ENCODE measurements at places on chromosomes 3 and 15. TPM values are rescaled to one million over a fixed set of nuclear protein-coding genes. Genes with fewer than 3 reads are reported as not detected.

DNA sequence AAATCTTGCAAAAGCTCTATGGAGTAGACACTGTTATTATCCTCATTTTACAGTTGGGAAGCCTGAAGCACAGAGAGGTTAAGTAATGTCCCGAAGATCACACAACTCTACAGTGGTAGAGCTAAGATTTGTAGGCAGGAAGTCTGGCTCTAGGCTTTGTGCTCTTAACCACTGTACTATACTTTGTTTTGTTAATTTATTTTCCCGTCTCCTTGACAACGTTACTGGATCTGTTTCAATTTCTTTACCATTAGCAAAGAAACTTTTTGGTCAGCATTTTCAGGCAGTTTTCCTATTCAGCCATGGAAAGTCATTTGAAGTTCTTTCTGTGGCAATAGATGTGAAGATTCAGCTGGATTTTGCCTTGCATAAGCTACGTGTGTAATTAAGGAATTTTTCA is 51.7 kb downstream of the OTOL1 start:
- no peak for DNase-seq

GRCh38 chr15:67979281-67979680 is 74.8 kb upstream of the PIAS1 start:
- DNase-seq = no peak

DNA sequence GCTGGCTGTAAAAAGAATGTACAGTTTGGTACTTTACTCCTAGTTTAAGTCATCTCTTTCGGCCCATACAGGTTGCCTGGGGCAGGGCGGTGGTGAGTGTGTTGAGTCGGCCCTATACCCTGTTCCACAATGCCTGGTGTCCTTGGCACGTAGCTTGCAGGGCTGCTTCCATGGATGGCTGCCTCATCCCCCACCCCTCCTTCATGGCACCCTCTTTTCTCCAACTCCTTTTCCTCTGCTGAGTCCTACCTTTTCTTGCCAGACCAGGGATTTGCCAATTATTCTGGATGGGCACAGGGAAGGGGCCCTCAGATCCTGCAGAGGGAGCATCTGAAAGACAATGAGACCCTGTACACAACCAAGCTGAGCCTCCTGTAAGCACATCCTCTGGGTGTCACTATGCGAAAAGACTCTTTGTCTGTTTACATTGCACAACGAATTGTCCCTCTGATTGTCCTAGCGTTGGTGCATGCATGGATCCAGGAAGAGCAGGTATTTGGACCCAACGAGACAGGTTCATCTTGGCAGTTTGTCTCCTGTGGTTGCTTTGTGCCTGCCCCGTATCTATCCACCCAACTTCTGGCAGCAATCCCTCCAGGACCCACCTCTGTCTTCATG is 73.6 kb upstream of the CGNL1 start:
- DNase-seq = no peak

DNA sequence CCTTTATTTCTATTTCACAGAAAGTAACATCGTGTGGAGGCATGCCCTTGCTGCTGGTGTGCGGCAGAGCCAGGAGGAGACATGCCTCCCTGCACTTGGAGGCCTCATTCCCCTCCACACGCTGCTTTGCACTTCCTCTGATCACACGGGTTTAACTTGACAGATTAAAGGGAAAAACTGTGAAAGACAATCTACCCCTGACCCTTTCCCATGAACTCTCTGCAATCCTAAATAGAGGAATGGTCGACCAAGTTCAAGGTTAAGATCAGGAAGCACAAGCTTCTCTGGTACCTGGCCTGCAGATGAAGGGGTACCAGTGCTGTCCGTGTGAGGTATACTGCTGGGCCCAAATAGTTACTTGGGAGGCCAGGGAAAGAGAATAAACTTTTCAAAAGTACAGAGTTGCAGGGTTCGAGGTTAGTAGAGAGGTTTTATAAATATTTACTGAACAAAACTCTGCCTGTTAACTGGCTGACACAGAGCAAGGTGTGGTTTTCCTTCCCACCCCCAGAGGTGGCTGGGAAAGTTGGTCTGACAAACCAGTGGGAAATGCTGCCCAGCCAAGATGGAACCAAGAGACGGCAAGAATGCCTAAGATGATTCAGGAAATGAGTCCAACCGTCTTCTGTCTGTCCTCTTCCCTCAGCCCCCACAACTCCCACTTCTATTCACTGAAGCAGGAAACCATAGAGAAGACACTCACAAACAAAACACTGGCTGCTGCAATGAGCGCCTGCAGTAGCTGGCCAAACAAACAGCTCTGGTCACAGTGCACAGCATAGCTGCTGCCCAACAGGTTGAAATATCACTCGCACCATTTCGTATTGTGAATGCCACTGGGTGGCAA is 79.6 kb downstream of the IGF2BP2 start:
- no peak for DNase-seq

DNA sequence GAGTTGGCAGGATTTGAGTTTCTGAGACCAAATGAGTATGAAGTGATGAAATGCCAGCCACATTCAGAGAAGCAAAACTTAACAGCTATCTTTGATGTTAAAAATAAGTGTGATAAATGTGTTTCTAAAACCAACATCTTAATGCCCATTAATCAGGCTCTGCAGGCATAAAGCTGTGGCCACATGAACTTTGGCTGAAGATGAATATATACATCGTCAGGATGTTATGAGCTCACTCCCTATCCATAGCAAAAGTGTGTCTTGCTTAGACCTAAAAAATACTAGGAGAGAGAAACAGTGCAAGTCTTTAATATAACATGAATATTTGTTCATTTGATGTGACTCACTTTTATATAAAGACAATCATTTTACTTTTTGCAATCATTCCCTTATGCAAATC is 218.0 kb downstream of the CADM2 start:
- DNase-seq = no peak

- DNase-seq = no peak
These were observed 3.0 kb downstream of the SELENOT start for GRCh38 chr3:150605998-150606641.

GRCh38 chr3:42839616-42840015 is 30.4 kb downstream of the ACKR2 start:
- peak; percentile 58 for DNase-seq

- no peak for DNase-seq
These were observed 643.1 kb downstream of the ZPLD1 start for GRCh38 chr3:103077910-103078309.

GRCh38 chr3:132273036-132273435 is 44.2 kb upstream of the ACP3 start:
- DNase-seq = no peak

DNA sequence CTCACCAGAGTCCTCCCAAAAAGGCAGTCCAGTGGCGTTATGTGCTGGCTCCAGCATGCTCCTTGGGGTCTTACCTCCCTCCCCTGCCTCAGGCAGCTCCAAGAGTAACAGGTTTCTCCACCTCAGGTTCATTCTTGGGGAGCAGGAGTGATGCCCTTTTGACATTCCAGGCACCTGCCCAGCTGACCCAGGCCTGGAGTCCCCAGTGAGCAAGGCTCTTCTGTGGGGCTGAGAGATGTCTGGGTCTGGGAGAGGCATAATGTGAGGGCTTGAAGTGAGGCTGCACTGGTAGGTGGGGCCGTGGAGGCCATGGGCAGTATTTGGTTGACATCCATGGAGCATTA is 15.3 kb downstream of the PXYLP1 start:
- no peak for DNase-seq

DNA sequence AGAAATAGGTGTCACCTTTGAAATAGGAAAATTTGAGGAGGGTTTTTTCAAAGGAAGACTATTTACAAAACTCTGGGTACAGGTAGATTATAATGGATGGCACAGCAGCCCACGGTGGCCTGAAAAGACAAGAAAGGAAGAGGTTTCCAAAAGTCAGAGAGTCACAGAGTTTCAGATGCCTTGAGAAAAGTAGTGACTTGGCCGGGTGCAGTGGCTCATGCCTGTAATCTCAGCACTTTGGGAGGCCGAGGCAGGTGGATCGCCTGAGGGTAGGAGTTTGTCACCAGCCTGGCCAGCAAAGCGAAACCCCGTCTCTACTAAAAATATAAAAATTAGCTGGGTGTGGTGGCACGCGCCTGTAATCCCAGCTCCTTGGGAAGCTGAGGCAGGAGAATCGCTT is 35.2 kb downstream of the OSTN start:
- no peak for DNase-seq

- peak; percentile 89 for DNase-seq
These were observed 9.1 kb upstream of the LEKR1 start for GRCh38 chr3:156816794-156817645.

- no peak for DNase-seq
These were observed 874.0 kb downstream of the PLOD2 start for GRCh38 chr3:145286937-145287336.

DNA sequence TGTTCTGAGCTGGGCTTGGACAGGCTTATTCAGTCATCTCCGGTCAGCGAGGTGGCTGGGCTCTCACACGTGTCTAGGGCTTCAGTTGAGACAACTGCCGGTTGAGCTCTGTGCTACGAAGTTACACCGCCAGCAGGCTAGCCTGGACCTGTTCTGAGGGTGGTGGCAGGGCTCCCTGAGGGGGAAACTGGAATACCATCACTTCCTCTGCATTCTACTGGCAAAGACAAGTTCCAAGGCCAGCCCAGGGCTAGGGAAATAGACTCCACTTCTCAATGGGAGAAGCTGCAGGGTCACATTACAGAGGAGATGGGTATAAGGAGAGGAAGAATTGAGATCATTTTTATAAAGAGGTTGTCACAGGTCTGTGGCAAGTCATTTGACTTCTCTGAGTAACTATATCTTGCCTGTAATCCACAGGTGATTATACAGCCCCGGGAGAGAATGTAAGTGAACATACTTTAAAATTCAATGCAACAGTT is 106.8 kb upstream of the IL12A start:
- DNase-seq = no peak

- no peak for DNase-seq
These were observed 320.2 kb upstream of the TBC1D5 start for GRCh38 chr3:18062657-18063025.

GRCh38 chr3:190426806-190427507 is 22.7 kb downstream of the TMEM207 start:
- no peak for DNase-seq

DNA sequence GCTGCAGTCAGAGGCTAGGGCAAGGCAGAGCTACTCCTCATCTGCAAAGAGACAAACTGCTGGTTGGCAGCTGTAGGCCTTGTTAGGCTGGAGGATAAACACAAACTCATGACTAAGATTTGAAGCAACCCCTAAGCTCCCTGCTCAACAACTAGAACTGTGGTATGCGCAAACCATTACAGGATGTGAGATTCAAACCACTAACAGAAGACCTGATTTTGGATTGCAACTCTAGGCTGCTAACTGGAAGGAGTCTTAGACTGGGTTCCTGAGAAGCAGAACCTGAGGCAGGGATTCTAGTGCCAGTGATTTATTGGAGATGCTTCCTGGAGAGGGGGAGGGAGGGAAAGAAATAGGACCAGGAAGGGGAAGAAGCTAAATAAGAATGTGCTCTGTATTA is 22.5 kb downstream of the CCR4 start:
- no peak for DNase-seq

- no peak for DNase-seq
These were observed 23.9 kb upstream of the SLC12A8 start for GRCh38 chr3:125236331-125236903.

- no peak for DNase-seq
These were observed 9.8 kb downstream of the GPR27 start for GRCh38 chr3:71763426-71763825.

GRCh38 chr3:70550723-70551319 is 238.4 kb upstream of the MDFIC2 start:
- peak; percentile 84 for DNase-seq

DNA sequence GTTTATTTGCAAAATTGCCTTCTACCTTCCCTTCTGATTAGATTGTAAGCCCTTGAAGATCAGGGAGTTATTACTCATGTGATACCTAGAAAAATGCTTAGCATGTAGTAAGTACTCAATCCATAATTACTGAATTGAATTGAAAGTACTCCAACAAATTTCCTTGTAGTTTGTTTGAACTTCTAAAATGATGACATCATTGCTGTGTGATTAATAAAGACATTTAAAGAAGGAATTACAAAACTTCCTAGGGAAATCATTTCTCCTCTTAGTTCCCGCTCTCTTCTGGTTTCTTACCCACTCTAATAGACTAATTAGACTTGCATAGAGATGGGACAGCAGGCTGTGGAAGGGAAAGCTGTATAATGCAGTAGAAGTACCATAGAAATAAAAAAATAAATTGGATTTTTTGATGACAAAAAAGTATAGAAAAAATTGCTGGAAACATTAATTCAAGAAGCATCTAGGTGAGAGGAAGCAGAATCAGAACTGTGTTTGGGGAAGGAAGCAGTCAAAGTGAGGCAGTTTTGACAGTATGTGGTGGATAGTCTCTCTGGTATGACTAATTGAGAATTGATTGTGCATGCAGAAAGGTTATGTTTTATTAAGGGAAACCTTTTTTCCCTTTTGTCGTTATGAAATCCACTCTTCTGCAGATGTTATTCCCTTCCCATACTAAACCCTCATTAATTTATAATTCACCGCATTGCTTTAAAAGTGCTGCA is 93.0 kb downstream of the ALCAM start:
- no peak for DNase-seq

DNA sequence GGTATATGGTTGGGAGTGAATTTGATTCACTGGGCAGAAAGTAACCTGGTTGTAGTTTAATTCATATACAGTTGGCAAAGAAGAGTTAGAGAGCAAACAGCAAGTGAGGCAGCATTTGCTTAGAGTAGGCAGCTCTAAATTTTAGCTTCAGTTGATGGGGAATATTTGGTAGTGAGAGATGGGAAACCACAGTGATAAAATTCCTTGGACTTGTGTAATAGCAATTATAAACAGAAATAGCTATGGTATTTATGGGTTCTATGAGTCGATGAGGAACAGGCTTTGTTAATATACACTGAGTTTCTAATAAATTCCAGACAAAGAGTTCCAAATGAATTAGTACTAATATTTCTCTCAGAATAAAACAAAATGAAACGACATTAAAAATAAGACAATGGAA is 894.0 kb downstream of the ROBO2 start:
- DNase-seq = no peak

- no peak for DNase-seq
These were observed 25.5 kb upstream of the PIK3R4 start for GRCh38 chr3:130772129-130772528.

- DNase-seq = no peak
These were observed 18.6 kb downstream of the RFTN1 start for GRCh38 chr3:16494814-16495431.

- DNase-seq = peak; percentile 70
These were observed 271.0 kb upstream of the TBL1XR1 start for GRCh38 chr3:177468331-177468730.

- no peak for DNase-seq
These were observed 31.9 kb downstream of the TNK2 start for GRCh38 chr3:195876297-195877064.

GRCh38 chr3:105979961-105980360 is 111.1 kb upstream of the CBLB start:
- no peak for DNase-seq

GRCh38 chr15:50767332-50767861 is 1.9 kb upstream of the SPPL2A start:
- no peak for DNase-seq

The CCNB2 gene
- total RNA-seq = 0.91 TPM

The CPEB1 gene
- 1.6 TPM for total RNA-seq

The DOCK3 gene
- 4.9 TPM for total RNA-seq

The SST gene
- not detected for total RNA-seq

The HTD2 gene
- total RNA-seq = 14.1 TPM

The EOMES gene
- total RNA-seq = 0.17 TPM

The CCR9 gene
- total RNA-seq = not detected

The GOLGA8G gene
- not detected for total RNA-seq

The HYAL1 gene
- 17.8 TPM for total RNA-seq

Measured in right cardiac atrium (tissue), 5 donors.